ENCODE measurements at places on chromosomes 11 and 22. TPM values are rescaled to one million over a fixed set of nuclear protein-coding genes. Genes with fewer than 3 reads are reported as not detected.
A peak's percentile ranks its signal among the peaks of the same experiment; 100 is the strongest.

Gene ARHGAP1
- polyA plus RNA-seq, result 46.0 TPM

Gene OR5A1
- polyA plus RNA-seq, result not detected

Gene PCSK7
- polyA plus RNA-seq, result 19.2 TPM

Gene TCN1
- polyA plus RNA-seq, result not detected

Gene C11orf21
- polyA plus RNA-seq, result 0.55 TPM

Gene TSGA10IP
- polyA plus RNA-seq, result not detected

Gene GGT1
- 51.4 TPM for polyA plus RNA-seq

Gene MAJIN
- polyA plus RNA-seq, result 0.67 TPM

GRCh38 chr11:74288161-74288560 is 23.3 kb downstream of the P4HA3 start:
- no peak for DNase-seq

- DNase-seq, result no peak
Measured at GRCh38 chr11:62401356-62401755, 17.5 kb upstream of the SCGB1A1 start.

DNA sequence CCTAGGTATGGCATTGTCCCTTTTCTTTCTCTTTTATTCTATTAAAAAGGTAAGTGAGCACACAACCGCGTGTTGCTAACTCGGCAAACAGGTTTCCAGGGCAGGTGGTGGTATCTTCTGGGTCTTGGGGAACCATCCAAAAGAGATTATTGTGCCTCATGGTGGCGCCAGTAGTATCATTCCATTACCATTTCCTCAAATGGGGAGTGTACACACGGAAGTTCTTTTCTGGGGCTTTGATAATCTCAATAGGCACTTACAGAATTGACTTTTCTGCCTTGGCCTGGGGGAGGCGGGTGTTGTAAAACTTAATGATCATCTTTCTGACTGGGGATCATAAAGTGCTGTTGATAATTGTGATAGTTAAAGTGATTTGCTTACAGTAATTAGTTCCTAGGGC is 234.1 kb downstream of the KIRREL3 start:
- no peak for DNase-seq

DNA sequence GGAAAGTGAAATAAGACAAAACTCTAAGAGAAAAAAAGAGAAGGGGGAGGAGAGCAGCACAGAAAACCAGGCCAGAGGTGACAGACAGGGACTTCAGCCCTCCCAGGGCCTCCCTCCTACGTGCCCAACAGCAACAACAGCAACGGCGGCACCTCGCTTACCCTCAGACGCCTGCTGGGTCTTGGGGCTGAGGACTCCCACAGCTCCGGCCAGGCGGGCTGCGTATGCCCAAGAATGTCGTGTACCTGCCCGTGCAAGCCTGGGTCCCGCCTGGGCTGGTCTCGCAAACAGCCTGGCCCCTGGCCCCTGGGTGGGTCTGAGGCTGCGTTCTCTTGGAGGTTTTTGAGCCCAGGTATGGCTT is 30.5 kb downstream of the ARAP1 start:
- DNase-seq, result no peak

DNA sequence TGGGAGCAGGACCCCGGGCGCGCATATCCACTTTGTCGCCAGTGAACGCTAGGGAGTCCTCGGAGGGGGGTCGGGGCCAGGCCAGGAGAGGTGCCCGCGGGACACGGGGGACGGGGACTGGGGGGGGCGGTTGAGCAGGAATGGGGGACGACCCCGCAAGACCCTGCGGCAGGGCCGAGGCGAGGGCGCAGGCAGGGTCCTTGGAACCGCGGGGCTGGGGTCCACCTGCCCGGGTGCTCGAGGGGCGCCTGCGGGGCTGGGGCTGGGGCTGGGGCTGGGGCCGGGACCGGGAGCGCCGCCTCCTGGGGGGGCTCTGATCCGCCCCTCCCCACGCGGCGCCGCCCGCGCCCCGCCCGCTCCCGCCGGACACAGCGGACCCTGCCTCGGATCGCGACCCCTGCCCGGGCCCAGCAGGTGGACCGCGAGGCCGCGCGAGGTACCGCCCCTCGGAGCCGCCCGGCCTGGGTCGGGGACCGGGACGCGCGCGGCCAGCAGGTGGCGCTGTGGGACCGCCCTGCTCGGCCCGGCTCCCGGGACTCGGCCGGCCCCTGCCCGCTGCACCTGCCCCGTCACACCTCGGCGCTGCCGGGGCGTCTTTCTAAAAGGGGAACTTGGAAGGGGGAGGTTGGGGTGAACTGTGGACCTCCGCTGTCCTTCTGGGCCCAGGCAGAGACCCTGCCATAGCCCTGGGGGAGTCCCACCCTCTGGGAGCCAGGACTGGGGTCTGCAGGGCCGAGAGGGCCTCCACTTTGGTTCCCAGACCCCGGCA is 11.0 kb downstream of the CRELD2 start:
- DNase-seq, result no peak

DNA sequence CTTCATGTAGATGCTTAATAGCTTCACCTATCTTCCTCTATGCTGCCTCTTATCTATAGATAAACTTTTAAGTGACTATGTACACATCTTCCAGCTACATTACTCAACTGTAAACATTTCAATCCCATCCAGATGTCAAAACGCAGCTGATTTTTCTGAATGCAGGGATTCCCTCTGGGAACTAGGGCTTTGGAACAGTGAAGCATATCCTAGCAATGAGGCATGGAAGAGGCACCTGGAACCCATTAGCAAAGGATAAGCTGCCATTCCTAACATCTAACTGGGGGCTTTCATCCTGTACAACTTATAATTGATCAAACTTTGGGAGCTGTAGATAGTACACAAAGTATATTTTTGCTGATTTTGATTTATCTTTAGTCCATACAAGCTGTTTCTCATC is 40.8 kb upstream of the OPCML start:
- DNase-seq, result no peak

DNA sequence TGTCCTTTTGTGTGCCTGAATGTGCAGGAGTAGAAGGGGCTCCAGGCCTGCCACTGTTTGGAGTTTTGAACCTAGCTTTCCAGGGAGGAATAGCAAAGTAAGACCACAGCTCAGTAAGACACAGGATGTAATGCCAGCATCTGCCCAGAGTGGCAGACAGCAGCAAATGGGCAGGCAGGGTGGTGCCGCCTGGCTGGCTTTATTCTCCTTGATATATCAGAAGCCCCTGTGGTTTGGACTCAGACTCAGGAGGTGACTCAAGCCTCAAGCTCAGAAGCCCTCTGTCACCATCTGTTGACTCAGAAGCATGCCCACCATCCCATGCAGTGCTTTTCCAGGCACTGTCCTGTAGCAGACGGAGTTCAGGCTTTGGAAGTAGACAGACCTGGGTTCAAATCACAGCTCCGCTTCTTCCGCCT is 72.7 kb upstream of the TTC12 start:
- DNase-seq, result no peak

GRCh38 chr22:28989912-28990311 is 71.7 kb downstream of the C22orf31 start:
- DNase-seq, result no peak

DNA sequence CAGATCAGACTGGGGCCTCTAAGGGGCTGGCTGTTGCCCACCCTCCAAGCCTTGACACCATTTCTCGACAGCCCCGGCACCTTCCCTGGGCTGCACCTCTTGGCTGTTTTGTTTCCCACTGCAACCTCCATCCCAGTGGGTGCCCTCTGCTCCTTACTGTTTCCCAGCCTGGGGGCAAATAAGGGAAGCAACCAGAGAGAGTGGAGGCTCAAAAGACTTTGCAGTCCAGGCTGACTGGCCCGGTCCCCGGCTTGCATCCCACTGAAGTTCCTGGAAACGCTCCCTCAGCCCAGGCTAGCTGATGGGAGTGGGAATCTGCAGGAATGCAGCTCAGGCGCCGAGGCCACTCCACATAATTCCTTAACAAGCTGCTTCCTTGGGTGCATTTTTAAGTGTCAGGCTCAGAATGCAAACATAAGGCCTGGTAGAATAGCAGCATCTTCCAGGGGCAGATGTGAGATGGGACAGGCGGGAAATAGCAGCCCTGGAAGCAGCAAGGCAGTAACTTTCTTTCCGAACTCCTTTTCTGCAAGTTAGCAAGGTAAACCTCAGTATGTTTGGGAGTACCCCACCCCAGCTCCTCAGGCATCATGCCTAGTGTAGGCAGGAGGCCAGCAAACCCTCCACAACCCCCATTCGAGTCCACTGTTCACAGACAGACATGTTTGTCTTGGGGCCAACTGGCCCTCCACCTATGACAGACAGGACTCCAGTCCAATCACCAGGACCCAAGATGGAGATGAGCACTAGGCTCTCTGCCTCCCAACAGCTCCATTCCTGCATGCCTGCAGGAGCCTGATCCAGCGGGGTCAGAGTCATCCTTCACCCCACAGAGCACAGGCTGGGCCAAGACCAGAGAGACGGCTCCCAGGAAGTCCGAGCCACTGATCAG is 39.3 kb downstream of the RPL27A start:
- no peak for DNase-seq

- no peak for DNase-seq
Measured at GRCh38 chr11:62489204-62489603, 57.4 kb downstream of the AHNAK start.

DNA sequence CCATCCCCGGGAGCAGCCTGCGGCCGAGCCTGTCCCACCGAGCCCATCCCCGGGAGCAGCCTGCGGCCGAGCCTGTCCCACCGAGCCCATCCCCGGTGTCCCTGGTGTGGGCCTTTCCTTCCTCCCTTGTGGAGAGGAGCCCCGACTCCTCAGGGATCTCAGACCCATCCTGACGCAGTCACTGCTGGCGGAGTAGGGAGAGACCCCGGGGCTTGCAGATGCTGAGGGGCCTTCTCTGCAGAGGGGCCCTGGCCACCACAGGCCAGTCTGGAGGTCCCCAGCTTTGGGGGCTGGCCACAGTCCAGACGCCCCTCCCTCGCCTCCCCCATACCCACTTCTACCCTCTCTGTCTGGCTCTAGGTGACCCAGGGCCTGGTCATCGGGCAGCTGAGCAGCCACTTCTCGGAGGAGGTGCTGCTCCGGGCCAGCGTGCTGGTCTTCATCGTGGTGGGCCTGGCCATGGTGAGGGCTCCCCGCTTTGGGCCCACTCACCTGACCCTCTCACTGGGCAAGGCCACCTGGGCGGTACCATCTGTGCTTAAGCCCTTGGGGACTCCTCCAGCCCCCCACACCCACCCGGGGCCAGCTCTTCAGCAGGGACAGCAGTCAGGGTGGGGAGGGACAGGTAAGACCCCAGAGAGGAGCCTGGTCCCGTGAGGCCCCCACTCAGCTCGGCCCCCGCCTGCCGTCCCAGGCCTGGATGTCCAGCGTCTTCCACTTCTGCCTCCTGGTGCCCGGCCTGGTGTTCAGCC is 7.3 kb downstream of the PHLDA2 start:
- DNase-seq, result no peak

DNA sequence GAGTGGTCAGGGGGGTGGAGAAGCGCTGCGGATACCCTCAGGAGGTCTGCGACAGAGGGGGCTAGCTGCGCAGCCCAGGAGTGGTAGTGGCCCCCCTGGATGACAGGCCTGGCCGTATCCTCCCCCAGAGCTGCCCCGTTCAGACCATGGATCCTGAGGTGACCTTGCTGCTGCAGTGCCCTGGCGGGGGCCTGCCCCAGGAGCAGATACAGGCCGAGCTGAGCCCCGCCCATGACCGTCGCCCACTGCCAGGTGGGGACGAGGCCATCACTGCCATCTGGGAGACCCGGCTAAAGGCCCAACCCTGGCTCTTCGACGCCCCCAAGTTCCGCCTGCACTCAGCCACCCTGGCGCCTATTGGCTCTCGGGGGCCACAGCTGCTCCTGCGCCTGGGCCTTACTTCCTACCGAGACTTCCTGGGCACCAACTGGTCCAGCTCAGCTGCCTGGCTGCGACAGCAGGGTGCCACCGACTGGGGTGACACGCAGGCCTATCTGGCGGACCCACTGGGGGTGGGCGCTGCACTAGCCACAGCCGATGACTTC is 505 bp downstream of the NUDT22 start:
- DNase-seq, result no peak

GRCh38 chr11:112206071-112206470 is 20.2 kb upstream of the PTS start:
- no peak for DNase-seq

DNA sequence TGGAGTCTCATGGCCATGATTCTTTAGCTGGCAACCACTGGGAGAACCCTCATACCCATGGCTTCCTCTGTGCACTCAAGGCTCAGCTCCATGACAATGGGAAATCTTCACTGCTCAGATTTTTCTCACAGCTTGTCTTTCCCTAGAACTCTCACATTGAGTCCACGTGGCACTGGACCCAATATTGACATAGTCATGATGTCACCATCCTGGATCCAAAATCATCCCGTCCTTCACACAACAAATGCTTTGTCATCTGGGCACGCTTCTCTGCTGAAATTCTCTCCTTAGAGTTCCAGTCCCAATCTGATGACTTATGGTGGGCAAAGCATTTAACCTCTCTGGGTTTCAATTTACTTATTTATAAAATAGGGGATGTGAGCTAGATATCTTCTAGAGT is 37.7 kb upstream of the CD44 start:
- no peak for DNase-seq

DNA sequence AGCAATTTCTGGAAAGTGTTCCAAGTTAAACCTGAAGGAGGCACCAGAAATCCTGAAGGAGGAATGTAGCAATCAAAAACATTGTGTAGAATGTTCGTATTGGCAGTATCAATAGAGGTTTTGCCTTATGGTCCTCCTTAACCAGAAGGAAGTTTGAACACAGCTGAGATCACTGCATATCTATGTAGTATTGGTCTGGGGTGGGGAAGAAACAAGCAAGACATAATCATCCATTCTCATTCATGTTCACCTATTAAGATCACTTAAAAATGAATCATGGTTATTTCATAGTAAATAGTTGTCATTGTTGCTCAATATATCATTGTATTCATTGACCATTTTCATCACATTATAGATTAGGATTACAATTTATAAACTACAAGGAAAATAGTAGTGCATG is 160.5 kb downstream of the DDX10 start:
- DNase-seq, result no peak

GRCh38 chr11:108616549-108616948 is 23.0 kb upstream of the EXPH5 start:
- no peak for DNase-seq

- no peak for DNase-seq
Measured at GRCh38 chr11:117814204-117814765, 10.3 kb downstream of the FXYD2 start.

DNA sequence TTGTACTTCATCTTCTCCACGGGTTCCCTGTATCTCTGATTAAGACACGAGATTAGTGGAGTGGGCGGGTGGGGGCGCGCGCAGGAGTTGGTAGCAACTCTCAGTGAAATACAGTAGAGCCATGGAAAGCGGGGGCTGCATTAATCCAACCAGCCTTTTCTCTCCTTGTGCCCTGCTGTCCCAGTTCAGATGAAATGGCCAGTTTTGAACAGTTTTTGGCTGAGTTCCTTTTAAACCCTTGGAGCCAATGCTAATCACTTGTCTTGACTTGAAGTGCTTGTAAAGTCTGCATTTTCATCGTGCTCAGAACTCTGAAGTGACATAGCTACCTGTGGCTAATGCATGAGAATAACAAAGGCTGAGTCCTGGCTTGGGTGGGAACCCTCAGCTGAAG is 734 bp upstream of the TMEM123 start:
- DNase-seq, result peak; percentile 40

GRCh38 chr11:59545179-59546020 is 34.1 kb downstream of the OR4D9 start:
- no peak for DNase-seq

DNA sequence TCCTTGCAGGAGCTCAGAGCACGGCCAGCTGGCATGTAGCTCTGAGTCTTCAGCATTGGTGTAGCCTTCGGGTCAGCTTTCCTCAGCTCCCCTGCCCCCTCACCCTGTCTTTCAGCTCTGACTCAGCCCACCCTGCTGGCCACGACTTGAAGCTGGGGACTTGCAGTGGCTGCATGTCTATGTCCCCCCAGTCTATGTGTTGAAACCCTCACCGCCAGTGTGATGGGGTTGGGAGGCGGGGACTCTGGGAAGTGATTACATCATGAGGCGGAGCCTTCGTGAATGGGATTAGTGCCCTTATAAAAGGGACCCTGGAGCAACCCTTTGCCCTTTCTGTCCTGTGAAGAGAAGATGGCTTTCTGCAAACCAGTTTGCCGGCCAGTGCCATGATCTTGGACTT is 111.1 kb downstream of the CTTN start:
- no peak for DNase-seq

Data from right renal cortex interstitium (tissue), 3 donors.